ENCODE measurements at places on chromosomes 5 and 9.

DNA sequence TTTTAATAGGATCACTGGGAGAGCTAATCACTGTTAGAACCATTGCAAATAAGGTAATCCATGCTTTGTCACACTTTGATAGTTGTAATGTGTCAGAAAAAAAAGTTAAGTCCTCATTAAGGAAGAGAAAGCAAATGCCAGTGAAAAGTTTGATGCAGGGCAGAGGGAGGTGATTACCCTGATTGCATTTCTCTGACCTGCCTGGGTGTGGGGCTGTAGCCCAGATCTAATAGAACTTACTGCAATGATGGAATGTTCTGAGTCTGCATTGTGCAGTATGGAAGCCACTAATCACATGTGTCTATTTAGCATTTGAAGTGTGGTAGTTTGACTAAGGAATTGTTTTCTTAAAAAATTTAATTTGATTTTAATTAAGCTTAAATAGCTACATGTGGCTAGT lies 202.7 kb downstream of the ATP10B start:
- no peak for DNase-seq

GRCh38 chr9:93612796-93613154 lies 36.4 kb downstream of the PHF2 start:
- peak; percentile 35 for DNase-seq

DNA sequence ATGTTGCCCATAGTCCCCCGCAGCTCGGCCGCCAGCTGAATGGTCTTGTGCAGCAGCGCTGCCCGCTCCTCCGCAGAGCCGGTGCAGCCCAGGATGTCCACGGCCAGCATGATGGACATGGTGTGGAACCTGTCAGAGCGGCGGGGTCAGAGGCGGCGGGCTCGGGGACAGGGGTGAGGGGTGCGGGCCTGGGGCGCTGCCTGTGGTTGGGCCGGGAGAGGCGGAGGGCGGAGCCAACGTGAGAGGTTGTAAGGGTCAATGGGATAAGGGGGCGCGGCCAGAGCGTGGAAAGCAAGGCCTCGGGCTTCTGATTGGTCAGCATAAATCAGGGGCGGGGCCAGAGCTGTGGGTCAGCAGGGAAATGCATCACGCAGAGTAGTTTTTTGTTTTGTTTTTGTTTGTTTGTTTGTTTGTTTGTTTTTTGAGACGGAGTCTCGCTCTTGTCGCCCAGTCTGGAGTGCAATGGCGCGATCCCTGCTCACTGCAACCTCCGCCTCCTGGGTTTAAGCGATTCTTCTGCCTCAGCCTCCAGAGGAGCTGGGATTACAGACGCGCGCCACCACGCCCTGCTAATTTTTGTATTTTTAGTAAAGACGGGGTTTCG lies 6.8 kb upstream of the TOR2A start:
- DNase-seq: peak; percentile 70

DNA sequence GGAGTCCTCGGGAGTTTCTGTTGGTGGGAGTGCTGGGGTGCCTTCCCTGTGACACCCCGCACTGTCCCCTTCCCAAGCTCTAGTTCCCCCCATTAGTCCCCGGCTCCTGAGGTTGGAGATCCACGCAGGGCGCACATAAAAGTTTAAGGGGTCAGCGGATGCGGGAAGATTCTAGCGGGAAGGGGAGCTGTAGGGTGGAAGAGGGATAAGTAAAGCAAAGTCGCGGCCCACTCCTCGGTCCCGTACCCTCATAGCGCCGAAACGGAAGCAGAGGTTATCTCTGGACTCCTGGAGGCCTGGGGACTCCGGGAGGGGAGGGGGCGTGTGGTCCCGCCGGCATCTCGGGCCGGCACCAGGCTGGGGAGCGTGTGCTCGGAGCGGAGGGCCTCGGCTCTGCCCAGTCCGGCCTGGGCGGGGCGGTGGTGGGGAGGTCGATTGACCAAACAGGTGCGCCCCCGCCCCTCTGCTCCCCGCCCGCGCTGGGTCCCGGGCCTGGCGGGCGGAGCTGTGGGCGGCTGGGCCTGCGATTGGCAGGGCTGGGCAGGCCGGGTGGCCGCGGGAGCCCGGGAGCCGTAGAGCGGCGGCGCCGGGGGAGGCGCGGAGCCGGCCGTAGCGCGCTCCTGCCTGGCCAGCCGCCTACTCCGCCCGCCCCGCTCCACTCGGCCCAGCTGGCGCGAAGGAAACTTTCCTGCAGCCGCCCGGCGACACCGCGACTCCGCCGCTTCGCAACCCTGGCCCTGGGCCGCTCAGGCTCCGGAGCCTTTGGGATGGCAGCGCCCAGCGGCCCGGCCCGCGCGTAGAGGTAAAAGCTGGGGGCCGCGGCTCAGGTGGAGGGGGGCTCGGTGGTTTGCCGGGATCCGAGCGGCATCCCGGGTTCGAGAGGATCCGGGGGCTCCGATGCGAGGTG lies 52.2 kb upstream of the DAB2IP start:
- peak; percentile 94 for DNase-seq

DNA sequence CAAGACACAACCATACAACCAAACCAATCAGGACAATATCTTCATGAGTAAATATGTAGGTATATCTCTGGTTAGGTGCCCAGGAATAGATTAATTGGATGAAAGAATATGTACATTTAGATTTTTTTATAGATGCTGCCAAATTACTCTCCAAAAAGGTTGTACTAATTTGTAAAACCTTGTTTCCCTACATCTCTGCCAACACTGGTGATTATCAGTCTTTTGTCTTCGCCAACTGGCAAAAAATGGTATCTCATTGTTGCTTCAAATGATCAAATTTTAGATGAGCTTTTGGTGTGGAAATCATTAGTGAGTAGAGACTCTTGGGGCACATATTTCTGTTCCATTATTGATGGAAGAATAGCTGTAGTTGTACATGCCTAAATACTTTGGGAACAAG lies 90.7 kb upstream of the ELL2 start:
- no peak for DNase-seq

DNA sequence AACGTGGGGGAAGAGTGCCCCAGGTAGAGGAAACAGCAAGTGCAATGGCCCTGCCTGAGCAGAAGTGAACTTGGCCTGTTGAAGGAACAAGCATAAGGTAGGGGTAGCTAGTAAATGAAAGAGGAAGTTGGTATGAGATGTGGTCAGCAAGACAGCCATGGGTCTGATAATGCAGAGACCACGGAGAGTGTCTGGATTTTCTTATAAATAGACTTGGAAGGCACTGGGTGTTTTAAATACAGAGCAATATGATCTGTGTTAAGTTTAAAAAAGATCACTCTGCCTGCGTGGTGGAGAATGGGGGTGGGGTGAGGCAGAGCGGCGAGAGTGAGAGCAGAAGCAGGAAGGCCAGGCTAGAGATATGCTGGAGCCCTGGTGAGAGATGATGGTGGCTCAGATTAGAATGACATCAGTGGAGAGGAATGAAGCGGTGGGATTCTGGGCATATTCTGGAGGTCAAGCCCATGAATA lies 4.2 kb downstream of the ADAM19 start:
- DNase-seq: no peak

DNA sequence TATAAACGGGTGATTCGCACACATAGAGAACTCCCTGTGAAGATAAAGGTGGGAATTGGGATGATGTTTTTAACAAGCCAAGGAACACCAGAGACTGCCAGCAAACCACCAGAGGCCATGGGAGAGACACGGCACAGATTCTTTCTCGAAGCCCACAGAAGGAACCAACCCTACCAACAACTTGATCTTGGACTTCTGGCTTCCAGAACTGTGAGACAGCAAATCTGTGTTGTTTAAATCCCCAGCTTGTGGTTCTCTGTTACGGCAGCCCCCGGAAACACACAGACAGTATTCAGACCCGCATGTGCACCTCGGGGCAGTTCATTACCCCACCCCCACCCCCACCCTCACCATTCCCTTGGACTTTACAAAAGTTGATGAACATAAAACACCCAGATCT lies 12.8 kb downstream of the AMBP start:
- peak; percentile 27 for DNase-seq

GRCh38 chr5:9861666-9862256 lies 231.6 kb upstream of the TAS2R1 start:
- DNase-seq: no peak

DNA sequence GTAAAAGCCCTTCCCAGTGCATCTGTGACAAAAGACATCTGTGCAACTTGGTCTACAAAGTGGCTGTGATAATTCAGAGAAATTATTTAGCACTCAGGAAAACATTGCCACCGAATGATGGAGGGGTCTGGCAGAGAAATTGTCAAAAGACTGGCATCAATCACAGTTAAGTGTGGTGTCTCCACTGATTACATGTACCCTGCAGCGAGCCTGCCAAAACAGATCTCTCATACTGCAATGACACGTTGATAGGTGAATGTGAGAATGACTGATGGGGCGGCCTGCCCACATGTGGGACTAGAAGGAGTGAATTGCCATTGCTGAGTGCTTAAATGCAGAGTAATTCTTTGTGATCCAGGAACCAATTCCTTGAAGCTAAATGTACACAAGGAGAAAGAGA lies 136.4 kb upstream of the PCSK5 start:
- DNase-seq: no peak

- no peak for DNase-seq
Observed at GRCh38 chr9:88476491-88477271, 58.3 kb upstream of the NXNL2 start.

DNA sequence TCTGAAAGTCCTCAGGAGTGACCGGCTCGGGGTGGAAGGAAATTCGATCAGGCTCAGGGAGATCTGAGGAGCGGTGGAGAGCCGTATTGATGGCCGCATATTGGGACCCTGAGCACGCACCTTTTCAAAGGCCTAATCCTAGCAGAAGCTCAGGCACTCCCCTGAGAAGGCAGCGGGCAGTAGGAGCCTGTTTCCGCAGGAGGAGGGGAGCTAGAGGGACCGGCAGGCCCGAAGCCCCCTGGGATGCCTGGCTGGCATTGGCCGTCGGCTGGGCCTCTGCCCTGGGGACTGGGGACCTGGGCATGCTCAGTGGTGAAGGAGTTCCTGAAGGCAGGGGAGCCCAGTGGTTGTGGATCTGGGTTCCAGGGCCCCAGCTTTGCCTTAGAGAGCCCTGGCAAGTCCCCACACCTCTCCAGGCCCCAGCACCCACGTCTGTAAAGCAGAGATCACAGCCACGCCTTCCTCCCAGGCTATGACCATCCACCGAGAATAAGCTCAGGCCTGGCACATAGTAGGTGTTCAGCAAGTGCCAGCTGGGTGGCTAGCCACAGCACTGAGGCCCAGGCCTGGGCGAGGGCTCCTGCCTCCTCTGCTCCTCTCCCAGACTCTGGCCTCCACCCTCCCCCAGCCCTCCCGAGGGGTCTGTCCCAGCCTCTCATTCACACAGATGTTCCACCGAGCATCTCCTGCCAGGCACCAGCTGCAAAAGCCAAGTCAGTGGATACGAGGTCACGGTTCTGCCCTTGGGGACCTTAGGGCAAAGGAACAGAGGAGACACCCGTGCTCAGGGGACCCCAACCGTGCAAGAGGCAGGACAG lies 17.2 kb upstream of the QRFP start:
- no peak for DNase-seq

DNA sequence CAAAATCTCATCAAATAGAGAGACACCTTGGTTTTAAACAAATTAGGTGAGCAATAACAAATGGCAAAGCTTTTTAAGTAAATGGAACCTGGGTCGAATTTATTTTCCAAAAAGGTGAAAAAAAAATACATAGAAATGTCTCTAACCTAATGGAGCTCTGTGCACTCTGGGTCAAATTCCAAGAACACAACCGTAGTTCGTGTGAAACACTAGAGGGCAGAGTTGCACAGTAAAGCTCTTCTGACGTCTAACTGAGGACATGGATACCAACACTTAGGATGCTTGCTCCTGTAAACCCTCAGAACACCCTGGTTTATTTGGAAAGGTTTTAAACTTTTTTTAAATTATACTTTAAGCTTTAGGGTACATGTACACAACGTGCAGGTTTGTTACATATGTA lies 18.9 kb downstream of the MARCHF11 start:
- no peak for DNase-seq

- DNase-seq: peak; percentile 65
Observed at GRCh38 chr9:100216178-100216787, 117.2 kb downstream of the INVS start.

DNA sequence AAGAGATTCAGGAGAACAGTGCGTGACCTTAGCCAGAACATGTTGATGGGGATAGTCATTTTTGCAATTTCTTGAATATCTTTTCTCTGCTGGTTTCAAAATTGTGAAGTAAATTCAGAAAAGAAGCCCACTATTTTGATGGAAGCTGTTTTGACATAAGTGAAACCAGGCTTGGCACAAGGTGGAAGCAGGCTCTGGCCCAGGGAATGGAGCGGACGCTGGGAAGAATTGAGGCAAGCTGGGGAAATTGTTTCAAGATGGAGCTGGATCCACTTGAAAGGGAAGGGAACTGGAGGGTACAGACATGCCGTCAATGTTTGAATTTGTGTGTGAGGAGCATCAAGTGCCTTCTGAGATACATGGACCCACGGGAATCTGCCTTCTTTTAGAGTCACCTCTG lies 207.2 kb downstream of the GOLPH3 start:
- DNase-seq: no peak

GRCh38 chr9:96115836-96116235 lies 186.1 kb downstream of the HSD17B3 start:
- no peak for DNase-seq

DNA sequence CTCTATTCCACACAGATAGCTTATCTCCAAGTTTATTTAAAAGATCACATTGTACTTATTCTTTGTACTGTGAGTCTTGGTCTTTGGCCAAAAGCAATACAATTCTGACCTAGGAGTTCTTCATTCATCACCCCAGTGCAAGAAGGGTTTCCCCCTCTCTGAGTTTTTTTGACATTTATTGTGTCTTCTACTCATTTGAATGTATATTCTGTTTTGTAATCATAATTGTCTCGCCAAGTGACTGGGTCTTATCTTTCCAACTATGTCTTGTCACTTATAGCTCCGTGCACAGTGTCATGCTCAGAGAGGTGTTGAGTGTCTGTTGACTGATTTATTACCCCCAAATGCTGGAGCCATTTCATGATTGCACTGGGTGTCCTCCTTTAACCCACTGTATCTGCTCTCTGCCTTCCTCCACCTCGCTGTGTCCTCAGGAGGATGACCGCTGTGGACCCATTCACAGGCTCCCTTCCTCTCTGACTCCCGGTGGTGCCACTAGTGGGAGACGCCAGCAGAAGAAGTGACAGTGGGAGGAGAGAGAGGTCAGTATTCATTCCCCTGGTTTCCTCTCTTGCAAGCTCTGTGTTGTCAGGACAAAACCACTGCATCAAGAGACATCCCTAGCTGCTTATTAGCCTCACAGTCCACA lies 11.2 kb upstream of the TRIO start:
- DNase-seq: no peak

GRCh38 chr5:172668594-172669071 lies 27.6 kb downstream of the NEURL1B start:
- no peak for DNase-seq

DNA sequence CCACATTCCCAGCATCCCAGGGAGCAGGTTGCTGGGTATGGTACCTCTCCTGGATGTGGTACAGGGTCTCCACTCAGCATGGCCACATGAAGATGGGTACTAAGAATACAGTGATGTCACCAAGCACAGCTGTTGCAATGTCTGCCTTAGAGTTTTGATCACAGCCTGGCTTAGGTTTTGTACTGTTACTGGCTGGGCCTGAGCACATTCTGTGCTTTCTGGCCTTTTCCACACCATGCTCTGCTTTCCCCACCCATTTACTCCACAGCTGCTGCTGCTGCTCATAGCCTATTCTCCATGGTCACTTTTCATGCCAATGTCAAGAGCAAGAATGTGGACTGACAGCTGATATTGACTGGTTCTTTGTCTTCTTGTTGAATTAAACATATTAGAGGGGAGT lies 481.9 kb downstream of the ARHGEF28 start:
- no peak for DNase-seq

All from right lobe of liver (tissue), 6 donors.